Fibroblast of lung (primary cell): ENCODE measurements at places on chromosomes 2 and 18. TPM values are rescaled to one million over a fixed set of nuclear protein-coding genes. Genes with fewer than 3 reads are reported as not detected.

GRCh38 chr18:41268271-41268670 lies 686.8 kb upstream of the PIK3C3 start:
- no peak for DNase-seq

GRCh38 chr18:28030458-28030857 lies 146.5 kb downstream of the CDH2 start:
- no peak for DNase-seq

The COL3A1 gene
- polyA plus RNA-seq, result 519 and 2,255 TPM in 2 replicates

- no peak for DNase-seq
Observed at GRCh38 chr2:195579776-195580555, 77.1 kb upstream of the SLC39A10 start.

DNA sequence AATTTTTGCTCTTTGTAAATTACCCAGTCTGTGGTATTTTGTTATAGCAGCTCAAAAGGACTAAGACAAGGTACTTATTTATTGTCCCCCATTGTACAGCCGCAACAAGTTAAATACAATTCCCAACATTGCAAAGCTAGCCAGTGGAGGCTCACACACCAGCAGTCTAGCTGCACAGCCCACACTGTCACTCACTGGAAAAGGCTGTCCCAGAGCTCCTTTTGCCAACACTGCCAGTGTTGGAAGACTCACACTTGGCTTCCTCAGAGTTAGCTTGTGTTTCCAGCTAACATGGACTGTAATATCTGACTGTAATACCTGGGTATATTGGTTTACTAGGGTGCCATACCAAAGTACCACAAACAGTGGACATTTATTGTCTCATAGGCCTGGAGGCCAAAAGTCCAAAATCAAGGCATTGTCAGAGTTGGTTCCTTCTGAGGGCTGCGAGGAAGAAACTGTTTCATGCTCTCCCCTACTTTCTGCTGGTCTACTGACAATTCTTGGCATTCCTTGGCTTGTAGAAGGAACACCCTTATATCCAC lies 6.6 kb upstream of the DYM start:
- DNase-seq, result no peak

- DNase-seq, result no peak
Observed at GRCh38 chr2:11346023-11346482, 1.6 kb upstream of the ROCK2 start.

GRCh38 chr2:234110219-234110618 lies 59.7 kb downstream of the SPP2 start:
- DNase-seq, result no peak

GRCh38 chr2:85712336-85712735 lies 18.2 kb downstream of the GNLY start:
- no peak for DNase-seq

The CD207 gene
- 0.03 TPM in 1 of 2 replicates, not detected in the other for polyA plus RNA-seq

The OTX1 gene
- not detected in 2 replicates for polyA plus RNA-seq

The CTNNA2 gene
- polyA plus RNA-seq, result not detected in 2 replicates

GRCh38 chr2:121790276-121790956 lies 35.0 kb downstream of the TSN start:
- peak; percentile 96 for DNase-seq

The SIX2 gene
- polyA plus RNA-seq, result 0.03 TPM in 1 of 2 replicates, not detected in the other

The CNDP1 gene
- polyA plus RNA-seq, result not detected in 2 replicates

DNA sequence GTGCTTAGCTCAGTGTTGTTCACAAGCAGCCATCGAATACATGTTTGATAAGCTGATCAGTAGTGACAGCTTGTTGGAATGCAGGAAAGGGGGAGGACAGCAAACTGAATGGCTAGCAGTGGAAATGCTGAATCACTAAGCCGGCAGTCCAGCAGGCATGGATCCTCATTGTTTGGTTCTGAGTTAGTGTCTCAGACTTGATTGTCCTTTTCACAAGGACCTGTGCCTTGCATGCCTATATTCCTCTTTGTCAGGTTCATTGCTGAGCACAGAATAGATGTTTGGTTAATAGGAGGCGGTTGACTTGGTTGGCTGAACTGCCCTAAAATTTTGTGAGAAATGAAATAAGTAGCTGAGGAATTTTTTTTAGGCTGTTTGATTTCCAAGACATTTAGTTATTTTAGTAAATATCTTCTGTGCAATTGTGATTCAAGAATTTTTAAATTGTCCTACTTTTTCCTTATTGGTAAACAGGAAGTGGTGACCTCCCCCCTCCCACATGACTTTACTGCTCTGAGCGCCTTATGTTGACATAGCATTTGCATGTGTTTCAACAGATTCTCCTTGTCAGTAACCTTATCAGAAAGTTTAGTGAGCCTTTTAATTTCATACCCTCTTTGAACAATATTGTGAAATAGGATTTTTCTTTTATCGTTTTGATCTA lies 21.4 kb upstream of the STON1 start:
- peak; percentile 54 for DNase-seq

GRCh38 chr2:72891091-72891818 lies 4.0 kb downstream of the SPR start:
- no peak for DNase-seq

The SLC35G4 gene
- not detected in 2 replicates for polyA plus RNA-seq

DNA sequence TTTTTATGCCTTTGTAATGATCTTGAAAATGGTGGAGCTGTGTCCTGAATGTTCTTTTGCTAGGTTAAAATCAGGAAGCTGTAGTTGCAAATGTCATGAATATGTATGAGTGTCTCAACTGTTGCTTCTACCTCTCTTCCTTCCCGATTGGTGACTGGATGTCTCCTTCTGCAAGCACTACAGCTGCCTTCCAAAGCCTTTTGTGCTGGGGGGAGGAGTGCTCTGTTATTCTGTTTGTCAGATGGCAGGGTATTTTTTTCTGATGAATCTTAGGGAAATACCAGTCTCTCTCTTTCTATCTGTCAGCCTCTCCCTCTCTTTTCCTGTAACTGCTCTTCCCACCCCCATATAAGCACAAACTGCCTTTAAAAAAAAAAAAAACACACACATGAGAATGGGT lies 1396.3 kb upstream of the CELF4 start:
- no peak for DNase-seq

GRCh38 chr2:38176619-38177021 lies 100.7 kb upstream of the CYP1B1 start:
- peak; percentile 97 for DNase-seq

The CRYGC gene
- polyA plus RNA-seq, result not detected in 2 replicates

The SALL3 gene
- not detected in 2 replicates for polyA plus RNA-seq

DNA sequence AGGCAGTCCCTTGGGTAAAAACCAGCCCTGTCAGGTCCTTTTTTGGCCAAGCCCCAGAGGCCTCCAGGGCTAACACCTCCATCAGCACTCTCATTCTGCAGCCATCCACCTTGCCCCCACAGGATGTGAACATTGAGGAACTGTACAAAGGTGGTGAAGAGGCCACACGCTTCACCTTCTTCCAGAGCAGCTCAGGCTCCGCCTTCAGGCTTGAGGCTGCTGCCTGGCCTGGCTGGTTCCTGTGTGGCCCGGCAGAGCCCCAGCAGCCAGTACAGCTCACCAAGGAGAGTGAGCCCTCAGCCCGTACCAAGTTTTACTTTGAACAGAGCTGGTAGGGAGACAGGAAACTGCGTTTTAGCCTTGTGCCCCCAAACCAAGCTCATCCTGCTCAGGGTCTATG lies 7.3 kb downstream of the IL1F10 start:
- no peak for DNase-seq

DNA sequence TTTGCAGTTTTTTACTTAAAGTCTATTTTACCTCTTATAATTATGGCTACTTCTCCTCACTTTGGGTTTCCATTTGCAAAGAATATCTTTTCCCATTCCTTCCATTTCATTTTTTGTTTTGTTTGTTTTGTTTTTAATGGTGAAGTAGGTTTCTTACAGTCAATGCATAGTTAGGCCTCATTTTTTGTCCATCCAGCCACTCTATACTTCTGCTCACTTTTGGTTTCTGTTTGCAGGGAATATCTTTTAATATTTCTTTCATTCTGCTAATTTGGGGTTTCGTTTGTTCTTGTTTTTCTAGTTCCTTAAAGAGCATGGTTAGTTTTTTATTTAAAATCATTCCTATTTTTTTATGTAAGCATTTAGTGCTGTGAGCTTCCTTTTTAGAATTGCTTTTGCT lies 339.4 kb downstream of the GRB14 start:
- DNase-seq, result no peak

DNA sequence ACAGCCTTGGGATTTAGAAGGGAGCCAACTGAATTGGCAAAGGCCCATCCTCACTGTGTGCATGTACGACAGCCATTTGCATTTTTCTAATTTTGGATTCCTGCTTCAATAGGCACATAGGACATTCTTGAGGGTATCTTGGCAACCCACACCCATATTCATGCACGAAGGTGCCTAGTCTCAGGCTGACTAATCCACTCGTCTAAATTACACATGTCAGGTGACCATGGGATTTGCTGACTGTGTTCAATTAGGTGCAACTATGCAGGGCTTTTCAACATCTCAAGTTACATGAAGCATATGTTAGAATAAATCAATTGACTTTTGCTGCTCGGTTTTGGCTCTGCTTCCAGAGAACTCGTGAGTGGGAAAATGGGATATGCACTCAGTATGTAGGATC lies 249.7 kb downstream of the SP3 start:
- peak; percentile 48 for DNase-seq
